T-helper 9 cell (primary cell): ENCODE measurements at places on chromosomes 3 and 15.

DNA sequence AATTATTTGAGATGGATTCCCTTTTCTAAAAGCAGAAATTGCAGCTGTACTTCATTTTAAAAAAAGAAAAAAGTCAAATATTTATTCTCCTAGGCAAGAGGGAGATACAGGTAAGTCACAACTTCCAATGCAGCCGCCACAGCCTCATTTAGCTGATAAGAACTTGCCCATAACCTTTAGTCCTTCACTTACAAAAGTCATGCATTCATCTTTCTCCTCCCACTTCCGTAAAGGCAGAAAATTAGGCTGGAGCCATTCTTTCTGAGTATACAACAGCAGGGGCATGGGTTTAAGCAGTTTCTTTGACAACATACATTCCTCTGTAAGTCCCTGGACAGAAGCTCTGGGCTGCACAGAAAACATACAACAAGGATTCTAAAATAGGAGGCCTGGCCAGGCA lies 4.3 kb downstream of the SUCLG2 start:
- no peak for DNase-seq

- no peak for DNase-seq
Measured at GRCh38 chr3:11287404-11287803, 15.2 kb downstream of the ATG7 start.

GRCh38 chr3:82715091-82715856 lies 953.8 kb upstream of the GBE1 start:
- DNase-seq = no peak

DNA sequence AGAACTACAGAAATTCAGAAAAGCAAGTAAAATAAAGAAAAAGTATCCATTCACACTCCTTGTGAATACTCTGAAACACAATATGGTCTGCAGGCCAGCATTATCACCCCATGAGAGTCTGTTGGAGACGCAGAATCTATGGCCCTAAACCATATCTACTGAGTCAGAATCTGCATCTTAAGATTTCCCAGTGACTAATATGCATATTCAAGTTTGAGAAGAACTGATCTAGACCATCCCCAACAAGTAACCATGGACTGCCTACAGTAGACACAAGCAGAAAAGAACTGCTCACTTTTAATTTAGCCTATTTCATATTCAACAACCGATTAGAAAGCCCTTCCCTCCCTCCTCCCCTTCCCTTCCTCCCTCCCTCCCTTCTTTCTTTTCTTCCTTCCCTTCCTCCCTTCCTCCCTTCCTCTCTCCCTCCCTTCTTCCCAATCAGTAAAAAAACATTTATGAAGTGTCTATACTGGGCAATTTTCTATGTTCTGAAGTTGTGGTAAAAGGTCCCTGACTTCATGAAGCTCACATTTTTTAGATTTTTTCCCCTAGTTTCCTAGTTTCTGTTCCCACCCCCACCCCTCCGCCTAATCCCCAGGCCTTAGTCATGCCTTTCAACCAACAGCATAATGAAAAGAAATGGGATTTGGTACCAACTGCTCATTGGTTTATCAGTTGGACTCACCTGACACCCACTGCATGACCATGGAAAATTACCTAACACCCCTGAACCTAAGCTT lies 125.2 kb downstream of the CNTN3 start:
- DNase-seq = no peak

DNA sequence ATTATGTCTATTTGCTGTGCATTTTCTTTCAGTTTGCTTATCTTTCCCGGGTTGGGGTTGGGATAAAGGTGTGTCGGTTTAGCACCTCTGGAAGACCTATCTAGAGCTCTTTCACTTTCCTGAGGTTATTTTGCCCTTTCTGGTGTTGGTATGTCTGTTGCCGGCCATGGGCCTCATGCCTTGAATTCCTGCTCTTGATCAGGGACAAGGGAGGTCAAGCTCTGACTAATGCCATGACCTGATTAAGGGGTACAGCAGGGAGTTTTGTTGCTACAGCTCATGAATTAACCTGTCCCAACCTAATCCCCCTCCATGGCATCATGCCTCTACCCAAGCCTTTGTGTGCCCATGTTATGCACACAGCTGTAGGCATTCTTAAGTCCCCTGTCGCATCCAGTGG lies 70.5 kb upstream of the GOLGA6B start:
- no peak for DNase-seq

DNA sequence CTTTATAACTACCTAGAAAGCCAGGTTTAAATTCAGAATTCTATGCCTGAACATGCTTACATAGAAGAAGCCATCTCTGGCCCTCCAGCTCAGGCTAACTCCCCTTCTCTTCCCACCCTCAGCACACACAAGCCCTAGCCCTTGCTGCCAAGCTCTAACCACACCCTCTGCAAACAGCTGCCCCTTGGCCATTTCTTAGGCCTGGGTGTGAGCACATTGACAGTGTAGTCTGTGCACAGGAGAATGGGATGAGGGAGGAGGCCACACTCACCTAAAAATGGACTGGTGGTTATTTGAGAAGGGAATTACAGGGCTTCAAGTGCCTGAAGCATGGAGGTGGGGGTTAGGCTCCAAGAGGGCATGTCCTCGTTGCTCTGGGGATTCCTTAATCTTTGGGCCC lies 42.3 kb upstream of the SLC25A36 start:
- no peak for DNase-seq

GRCh38 chr15:80275961-80276360 lies 23.9 kb upstream of the CTXND1 start:
- DNase-seq = no peak
